ENCODE measurements at places on chromosomes 13 and 19. TPM values are rescaled to one million over a fixed set of nuclear protein-coding genes. Genes with fewer than 3 reads are reported as not detected.

The NLRP7 gene
- not detected for total RNA-seq

- no peaks in the 10 kb centered on the region for H3K4me1 ChIP-seq
- H3K27me3 ChIP-seq = no peaks in the 10 kb centered on the region
- H3K36me3 ChIP-seq = no peaks in the 10 kb centered on the region
- DNase-seq = no peak
Observed at GRCh38 chr13:51977625-51978024, 33.6 kb downstream of the ATP7B start.

The LILRA5 gene
- total RNA-seq = not detected

DNA sequence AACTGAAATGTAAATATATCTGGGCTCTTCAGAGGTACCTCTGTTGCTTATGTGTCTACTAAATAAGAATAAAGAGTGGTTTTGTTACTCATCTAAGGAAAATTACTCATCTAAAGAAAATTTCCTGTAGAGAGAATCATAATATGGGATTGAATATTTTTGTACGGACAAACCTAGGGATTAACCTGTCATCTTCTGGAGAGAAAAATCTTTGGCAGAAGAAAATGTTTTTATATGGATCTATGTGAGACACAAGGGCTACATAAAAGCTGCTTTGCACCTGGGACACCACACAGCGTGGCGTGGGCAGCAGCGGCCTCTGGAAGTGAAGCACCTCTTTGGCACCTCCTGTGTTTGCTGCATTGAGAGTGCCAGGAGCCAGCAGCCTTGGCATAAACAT is 242.9 kb upstream of the DACH1 start:
- no peak overlapping the region for H3K4me3 ChIP-seq
- H3K27me3 ChIP-seq = no peaks in the 10 kb centered on the region
- H3K36me3 ChIP-seq = no peaks in the 10 kb centered on the region

DNA sequence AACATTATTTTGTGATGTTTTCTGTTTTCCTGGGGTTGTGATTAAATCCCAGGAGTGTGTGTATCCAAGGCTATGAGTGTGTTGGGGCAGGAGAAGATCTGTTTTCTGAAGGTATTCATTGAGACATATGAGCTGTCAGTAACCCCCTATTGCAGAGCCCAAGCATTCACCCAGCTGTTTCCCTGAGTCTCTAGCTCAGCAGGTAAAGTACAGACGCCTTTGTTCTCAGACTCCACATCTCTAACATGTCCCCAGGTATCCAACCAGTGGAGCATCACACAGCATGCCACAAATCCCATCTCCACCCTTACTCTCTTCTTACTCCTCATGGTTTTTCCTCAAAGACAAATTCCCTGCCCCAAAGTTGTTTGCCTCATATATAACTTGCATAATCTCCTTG is 213.6 kb downstream of the PCDH20 start:
- H3K27ac ChIP-seq = no peak overlapping the region
- H3K27me3 ChIP-seq = no peaks in the 10 kb centered on the region
- H3K4me3 ChIP-seq = no peak overlapping the region

The PLIN5 gene
- not detected for total RNA-seq

DNA sequence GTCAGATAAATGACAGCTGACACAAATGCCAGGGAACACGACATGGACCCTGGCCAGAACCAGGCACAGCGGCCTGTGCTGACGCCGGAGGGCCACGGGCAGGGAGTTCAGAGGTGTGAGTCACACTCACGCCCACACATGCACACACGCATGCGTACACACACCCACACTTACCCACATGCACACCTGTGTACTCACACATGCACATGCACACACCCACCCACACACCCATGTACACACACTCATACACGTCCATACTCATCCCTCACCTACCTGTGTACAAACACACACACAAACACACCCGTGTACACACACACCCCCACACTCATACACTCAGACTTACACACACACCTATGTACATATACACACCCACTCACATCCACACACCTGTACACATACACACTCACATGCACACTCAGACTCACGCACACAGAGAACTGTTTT is 40.4 kb downstream of the MLLT1 start:
- H3K27ac ChIP-seq = no peak overlapping the region
- H3K27me3 ChIP-seq = no peaks in the 10 kb centered on the region
- H3K4me1 ChIP-seq = peaks cover 25% of the 10 kb centered on the region
- DNase-seq = no peak
- H3K36me3 ChIP-seq = no peaks in the 10 kb centered on the region

The ZNF724 gene
- 11.3 TPM for total RNA-seq

DNA sequence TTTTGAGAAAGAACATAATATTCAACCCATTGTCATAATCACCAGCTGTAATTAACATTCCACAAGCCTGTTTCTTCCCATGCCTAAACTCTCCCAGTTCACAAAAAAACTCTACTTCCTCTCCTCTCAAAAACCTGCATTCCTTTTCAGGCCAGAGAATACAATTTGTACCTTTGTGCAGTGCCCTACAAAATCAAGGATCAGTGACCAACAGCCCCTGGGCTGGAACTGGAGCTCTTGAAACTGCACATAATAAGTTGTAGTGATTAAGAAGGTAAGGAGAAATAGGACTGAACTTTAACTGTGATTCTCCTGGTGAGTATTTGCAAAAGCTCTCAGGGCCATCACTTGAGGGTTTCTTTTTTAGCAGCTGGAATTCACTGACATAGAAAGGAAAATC is 472.7 kb downstream of the RFC3 start:
- DNase-seq = no peak
- no peaks in the 10 kb centered on the region for H3K27me3 ChIP-seq
- H3K4me1 ChIP-seq = no peaks in the 10 kb centered on the region
- H3K27ac ChIP-seq = no peak overlapping the region
- no peak overlapping the region for H3K4me3 ChIP-seq
- H3K36me3 ChIP-seq = no peaks in the 10 kb centered on the region

- peak overlapping the region; percentile 61 for H3K27ac ChIP-seq
- no peak for DNase-seq
- no peaks in the 10 kb centered on the region for H3K27me3 ChIP-seq
- peaks cover 7% of the 10 kb centered on the region for H3K36me3 ChIP-seq
Observed at GRCh38 chr19:19626516-19627472, 1.2 kb downstream of the LPAR2 start.

DNA sequence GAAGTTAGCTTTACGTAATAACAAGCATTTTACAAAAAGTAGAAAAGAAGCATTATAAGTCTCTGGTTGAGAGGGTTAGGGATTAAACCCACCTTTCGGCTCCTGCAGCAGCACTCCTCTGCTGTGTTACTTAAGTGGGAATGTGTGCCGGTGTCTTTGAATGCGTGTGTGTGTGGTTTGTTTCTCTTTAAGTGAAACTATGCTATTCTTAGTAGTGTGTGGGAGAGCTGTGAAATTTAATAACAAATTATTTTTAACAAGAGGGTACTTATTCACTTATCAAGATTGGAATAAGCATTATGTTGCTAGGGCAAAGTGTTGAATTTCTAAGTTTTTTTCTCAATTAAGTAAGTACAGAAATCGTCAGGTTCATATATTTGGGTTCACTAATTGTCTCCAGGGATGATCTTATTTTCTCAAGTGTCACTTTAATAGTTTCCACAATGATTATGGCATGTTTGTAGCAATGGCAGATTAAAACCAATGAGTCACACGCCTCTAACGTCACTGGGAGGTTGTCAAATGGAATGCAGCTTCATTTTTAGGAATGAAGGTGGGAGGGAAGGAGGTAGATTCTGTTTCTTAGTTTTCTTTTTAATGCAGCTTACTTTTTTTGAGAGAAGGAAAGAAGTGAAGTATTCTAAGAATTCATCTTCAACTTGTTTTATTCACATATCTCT is 151.3 kb downstream of the LMO7 start:
- no peaks in the 10 kb centered on the region for H3K36me3 ChIP-seq
- no peak overlapping the region for H3K27ac ChIP-seq
- no peaks in the 10 kb centered on the region for H3K4me1 ChIP-seq

The SPIB gene
- total RNA-seq = 2.2 TPM

GRCh38 chr19:56115490-56115889 is 5.6 kb downstream of the ZNF787 start:
- H3K36me3 ChIP-seq = no peaks in the 10 kb centered on the region
- no peak overlapping the region for H3K4me3 ChIP-seq
- no peaks in the 10 kb centered on the region for H3K27me3 ChIP-seq
- no peak overlapping the region for H3K27ac ChIP-seq
- DNase-seq = no peak

The VSTM1 gene
- total RNA-seq = not detected

The KIR2DL4 gene
- not detected for total RNA-seq

GRCh38 chr19:51760697-51761356 is at the start of gene FPR2:
Gene FPR2 (plus strand): TSS chr19:51761180. CDS start chr19:51768659, 7,479 bp downstream.
- H3K4me1 ChIP-seq = no peaks in the 10 kb centered on the region
- DNase-seq = no peak
- H3K27ac ChIP-seq = no peak within 1 kb of the TSS
- H3K27me3 ChIP-seq = no peaks in the 10 kb centered on the region
- no peak within 1 kb of the TSS for H3K4me3 ChIP-seq
- H3K36me3 ChIP-seq = no peaks in the 10 kb centered on the region

- no peaks in the 10 kb centered on the region for H3K4me1 ChIP-seq
- no peaks in the 10 kb centered on the region for H3K36me3 ChIP-seq
- no peaks in the 10 kb centered on the region for H3K27me3 ChIP-seq
- no peak overlapping the region for H3K27ac ChIP-seq
Observed at GRCh38 chr13:113273851-113274590, 23.0 kb upstream of the LAMP1 start.

GRCh38 chr13:55087085-55087484 is 2053.6 kb upstream of the PRR20A start:
- H3K4me3 ChIP-seq = no peak overlapping the region
- H3K27ac ChIP-seq = no peak overlapping the region
- no peaks in the 10 kb centered on the region for H3K27me3 ChIP-seq
- H3K36me3 ChIP-seq = no peaks in the 10 kb centered on the region

DNA sequence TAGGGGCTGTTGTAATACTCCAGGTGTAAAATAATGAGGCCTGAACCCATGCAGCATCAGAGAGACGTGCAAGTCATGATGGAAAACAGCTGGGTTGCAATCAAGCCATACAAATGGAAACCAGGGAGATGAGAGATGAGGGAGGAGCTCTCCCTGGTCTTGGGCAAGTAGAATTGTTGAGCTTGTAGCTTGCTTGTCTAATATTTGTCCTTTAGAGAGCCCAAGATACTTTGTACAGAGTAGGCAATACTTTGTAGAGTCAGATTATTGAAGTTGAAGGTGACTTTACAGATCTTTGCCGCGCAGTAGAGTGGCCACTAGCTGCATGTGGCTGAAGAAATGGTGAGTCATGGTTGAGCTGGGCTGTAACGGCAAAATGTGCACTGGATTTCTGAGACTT is 8.3 kb downstream of the ATP8A2 start:
- H3K36me3 ChIP-seq = no peaks in the 10 kb centered on the region
- no peak overlapping the region for H3K27ac ChIP-seq
- H3K4me1 ChIP-seq = no peaks in the 10 kb centered on the region

DNA sequence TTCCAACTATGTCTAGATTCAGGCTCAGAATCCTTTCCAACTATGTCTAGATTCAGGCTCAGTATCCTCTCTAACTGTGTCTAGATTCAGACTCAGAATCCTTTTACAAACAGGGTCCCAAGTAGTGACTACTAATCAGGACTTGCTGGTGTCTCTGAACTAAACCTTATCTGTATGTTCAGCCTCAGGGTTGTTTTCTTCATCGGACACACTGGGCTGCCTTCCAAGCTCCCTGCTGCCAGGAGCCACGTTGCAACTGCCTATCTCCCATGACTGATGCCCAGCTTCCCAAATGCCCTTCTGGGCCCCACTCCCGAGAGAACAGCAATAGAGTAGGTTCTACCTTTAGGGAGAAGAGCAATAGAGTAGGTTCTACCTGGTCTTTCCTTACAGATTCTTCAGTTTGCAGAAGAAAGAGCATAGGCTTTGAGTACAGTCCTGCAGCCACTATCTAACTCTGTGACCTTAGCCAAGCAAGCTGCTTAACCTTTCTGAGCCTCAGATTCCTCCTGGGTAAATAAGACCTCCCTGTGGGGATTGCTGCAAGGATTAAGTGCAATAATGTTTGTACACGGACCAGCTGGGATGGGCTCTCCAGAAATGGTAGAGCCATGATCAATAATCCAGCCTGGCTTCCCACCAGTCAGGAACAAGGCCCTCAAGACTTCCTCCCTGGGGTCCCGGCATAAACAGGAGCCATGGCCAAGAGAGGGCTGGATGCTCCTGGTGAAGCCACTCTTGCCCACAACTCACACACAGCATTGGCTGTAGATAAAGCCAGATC is 61.5 kb downstream of the ZIC5 start:
- no peak for DNase-seq
- H3K4me1 ChIP-seq = peaks cover 15% of the 10 kb centered on the region

The NMRK2 gene
- not detected for total RNA-seq

DNA sequence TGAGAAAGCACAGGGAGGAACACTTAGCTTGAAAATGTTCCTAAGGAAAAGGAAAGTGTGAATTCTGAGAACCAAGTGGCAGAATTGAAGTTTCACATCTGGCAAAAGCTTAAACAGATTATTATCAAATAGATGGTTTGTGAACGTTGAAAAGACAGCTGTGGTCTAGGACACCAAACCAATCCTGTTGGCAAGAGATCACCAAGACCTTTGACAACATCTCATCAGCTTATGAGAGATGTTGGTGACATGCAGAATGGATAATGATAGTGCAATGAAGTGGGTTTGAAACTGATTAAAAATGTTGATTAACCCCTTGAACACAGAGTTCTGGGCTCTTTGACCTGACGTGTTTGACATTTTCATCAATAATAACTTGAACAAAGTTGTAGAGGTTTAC is 74.6 kb upstream of the GPR183 start:
- H3K36me3 ChIP-seq = peaks cover 5% of the 10 kb centered on the region
- H3K4me1 ChIP-seq = peaks cover 93% of the 10 kb centered on the region
- H3K27me3 ChIP-seq = no peaks in the 10 kb centered on the region
- H3K4me3 ChIP-seq = peak overlapping the region; percentile 14
- no peak overlapping the region for H3K27ac ChIP-seq

GRCh38 chr13:77511552-77511951 is 24.0 kb upstream of the SCEL start:
- H3K4me3 ChIP-seq = no peak overlapping the region
- no peak for DNase-seq
- H3K27ac ChIP-seq = no peak overlapping the region
- no peaks in the 10 kb centered on the region for H3K27me3 ChIP-seq
- H3K4me1 ChIP-seq = no peaks in the 10 kb centered on the region
- H3K36me3 ChIP-seq = no peaks in the 10 kb centered on the region

Data from CD8-positive, alpha-beta memory T cell (primary cell).